Daoy (cell line): ENCODE measurements at places on chromosomes 1 and 21.

DNA sequence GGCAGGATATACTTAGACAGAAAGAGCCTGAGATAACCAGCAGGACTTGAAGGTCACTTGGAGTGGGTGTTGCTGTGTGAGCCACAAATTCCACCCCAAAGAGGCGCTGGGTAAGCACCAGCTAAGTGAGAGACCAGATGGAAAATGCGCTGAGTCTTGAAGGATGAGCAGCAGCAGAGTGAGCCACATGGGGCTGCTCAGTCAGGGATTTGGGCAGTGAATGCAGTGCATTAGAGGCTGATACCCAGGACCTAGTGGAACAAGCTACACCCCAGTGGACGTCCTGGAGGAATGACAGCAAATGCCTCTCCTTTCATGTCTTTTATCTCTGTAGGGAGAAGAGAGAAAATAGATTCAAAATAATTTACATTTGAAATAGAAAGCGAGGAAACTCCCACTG, 11.3 kb downstream of the GRIK1 start:
- DNase-seq = no peak

DNA sequence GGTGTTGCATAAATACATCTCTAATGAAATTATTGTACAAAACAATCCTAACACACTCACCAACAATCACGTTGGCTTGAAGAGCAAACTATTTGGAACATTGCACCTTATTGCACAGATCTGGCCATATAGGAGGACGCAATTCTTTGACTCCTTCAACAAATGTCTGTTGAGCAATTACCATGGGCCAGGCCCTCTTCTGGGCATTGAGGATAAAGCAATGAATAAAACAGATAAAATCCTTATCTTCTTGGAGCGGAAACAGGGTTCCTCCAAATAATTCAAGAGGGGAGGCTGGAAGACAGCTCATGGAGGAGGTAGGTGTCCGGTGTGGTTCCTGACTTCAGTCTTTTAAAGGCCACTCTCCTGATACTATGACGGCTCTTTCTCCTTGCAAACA, 43.3 kb downstream of the PAX7 start:
- no peak for DNase-seq

GRCh38 chr1:36088265-36088576, 471 bp upstream of the ADPRS start:
- no peak for DNase-seq

GRCh38 chr1:118291661-118292060, 106.6 kb upstream of the SPAG17 start:
- peak; percentile 10 for DNase-seq

DNA sequence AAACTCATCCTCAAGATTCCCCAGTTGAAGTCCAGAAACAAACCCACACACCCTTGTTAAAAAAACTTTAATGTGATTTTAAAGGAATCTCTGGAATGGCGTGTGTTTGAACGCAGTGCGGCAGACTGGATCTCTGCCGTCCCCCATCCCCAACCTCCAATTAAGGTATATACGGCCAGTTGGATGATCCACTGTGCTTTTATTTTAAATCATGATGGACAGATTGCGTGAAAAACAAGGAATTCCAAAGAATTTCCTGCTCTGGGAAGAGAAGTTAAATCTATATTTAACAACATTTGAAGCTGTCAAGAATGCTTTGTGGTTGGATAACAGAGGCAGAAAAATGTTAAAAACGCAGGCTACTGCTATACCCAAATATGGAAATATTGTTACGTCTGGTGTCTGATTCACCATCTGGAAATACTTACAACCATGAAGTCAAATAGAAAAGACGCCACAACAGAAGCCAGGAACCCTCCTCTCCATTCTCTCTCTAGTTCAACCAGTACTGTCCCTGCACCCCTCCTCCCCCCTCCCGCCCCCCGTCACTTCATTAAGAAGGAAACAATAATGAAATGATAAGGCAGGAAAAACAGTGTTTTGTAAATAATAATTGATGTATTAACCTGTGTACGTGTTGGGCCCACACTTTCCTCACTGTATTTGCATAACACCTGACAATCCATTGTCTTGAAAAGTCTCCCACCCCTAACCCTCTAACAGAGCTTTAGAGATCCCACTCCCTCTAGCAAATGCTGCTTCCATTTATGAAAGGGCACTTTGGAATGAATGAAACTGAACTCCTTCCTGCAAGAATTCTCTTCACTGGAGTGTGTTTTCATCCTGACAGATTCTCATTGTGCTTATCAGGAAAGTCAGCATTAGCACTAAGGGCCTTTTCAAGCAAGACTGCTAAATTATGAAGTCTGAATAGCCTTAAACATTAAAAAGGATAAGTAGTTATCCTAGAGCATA, 2.0 kb upstream of the CCN1 start:
- peak; percentile 87 for DNase-seq

- no peak for DNase-seq
Measured at GRCh38 chr1:217493290-217493689, 137.6 kb downstream of the GPATCH2 start.
